NCI-H1930 (cell line): ENCODE measurements at places on chromosomes 12 and 14.

DNA sequence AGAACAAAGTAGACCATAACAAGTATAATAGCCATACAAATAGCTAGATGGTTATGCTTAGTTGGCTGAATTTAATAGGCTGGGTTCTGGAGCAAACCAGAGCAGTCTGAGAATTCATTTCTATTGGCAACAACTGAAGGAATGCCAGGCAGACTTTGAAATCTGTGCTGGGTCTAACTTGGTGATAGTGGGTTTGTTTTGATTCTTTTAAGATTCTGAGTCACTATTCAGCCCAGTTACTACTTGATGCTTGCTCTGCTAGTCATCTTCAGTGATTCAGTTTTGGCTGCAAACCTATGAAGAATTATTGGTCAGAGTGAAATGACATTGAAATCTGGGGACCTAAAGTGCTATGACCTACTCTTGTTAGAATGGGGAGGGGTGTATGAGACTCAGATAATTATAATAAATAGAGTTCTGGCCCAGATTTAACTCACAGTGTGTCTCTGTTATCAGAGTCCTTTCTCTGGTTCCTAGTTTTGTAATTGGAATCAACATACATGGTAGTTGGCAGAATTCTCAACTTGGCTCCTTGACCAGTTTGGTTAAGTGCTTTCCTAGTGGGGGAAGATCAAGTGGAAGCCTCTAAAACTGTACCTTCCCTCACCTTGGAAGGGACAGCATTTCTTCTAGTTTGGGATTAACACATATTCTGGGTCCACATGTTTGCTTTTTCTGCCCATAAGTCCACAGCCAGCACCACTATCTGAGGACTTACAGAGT, 43.5 kb downstream of the MNAT1 start:
- DNase-seq: no peak

DNA sequence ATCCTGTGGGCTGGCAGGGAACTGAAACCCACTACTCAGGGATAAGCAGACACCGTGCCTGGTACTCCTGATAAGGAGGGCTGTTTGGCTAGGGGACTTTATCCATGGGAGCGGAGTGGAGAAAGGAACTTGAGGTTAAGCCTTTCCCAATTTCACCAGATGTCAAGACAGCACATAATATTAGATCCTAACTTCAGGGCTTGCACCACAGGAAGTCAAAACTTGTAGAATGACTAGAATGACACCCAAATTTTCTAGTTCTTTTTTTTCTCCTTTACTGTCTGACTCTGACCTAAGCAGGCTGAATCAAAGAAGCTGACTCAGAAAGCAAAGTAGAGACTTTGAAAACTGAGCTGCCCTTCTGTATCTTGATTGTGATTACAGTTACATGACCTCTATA, 7.1 kb upstream of the CGRRF1 start:
- DNase-seq: no peak

DNA sequence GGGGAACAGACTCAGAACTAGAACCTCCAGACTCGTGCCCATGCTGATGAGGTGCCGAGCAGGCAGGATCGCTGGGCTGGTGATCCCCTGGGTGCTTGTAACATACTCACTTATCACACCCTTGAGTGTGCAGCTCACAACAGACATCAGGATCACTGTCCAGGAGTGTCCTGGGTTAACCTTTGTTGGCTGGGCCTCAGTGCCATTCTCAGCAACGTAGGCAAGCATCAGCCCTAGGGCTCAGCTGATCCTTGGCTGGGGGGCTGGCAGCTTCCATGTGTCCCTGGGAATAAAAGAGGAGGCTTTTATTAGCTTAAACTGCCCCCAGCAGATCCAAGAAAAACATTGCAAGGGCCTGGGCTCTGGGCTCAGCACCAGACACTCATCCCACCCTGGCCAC, 1.6 kb downstream of the TMEM229B start:
- no peak for DNase-seq

DNA sequence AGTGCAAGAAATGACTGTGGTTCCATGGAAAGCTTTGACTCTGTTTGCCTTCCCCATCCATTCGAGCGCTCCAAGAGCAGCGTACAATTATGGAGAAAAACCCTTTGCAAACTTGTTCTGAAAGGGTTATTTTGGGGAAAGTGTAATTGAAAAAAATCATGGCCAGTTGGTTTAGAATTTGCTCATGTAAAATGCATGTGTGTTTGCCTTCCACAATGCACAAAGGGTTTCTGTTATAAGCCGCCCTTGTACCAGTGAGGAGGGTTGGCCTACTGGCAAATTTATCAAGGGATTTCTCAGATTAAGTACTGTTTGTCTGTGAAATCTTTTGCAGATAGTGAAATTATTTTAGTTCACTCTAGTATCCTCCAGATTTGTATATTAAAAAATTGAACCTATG, 62.7 kb upstream of the PELI2 start:
- no peak for DNase-seq

GRCh38 chr12:32125455-32126084, 18.9 kb downstream of the BICD1 start:
- no peak for DNase-seq

DNA sequence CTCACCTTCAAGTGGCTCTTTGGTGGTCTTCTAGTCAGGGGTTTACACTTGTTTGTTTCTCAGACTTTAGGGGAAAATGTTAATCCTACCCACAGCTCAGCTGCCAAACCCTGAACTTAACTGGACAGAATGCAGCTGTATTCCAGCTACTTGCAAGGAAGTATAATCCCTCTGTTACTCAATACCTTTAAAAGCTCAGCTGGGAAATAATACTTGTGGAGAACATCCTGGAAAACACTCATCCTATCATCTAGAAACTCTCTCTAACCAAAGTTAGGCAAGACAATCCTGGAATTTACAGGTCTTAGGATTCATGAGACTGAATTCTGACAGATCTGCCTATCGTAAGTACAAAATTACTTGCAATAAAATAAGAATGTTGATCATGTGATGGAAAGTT, 404.1 kb downstream of the ADAMTS20 start:
- DNase-seq: no peak

- DNase-seq: no peak
Observed at GRCh38 chr14:76941544-76941943, 87.0 kb downstream of the IRF2BPL start.

GRCh38 chr14:74921987-74922751, 891 bp downstream of the RPS6KL1 start:
- DNase-seq: no peak

- no peak for DNase-seq
Observed at GRCh38 chr12:62703011-62703380, 232.0 kb downstream of the PPM1H start.

DNA sequence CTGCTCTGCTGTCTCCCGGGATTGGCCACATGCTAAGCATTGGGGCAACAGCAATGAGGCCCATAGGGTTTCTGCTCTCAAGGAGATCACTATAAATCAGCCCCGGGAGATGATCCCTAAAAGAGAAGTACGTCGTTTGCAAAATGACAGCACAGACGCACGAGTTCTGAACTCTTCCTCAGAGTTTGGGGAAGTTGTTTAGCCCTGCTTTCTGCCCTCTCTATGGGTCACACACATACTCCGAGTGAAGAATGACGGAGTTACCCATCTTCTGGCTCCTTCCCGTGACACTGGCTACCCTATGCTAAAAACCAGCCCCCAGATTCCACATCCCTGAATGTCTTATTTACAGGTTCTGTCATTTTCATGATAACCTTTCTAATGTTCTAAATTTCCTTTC, 258.0 kb upstream of the PLEKHG7 start:
- no peak for DNase-seq

DNA sequence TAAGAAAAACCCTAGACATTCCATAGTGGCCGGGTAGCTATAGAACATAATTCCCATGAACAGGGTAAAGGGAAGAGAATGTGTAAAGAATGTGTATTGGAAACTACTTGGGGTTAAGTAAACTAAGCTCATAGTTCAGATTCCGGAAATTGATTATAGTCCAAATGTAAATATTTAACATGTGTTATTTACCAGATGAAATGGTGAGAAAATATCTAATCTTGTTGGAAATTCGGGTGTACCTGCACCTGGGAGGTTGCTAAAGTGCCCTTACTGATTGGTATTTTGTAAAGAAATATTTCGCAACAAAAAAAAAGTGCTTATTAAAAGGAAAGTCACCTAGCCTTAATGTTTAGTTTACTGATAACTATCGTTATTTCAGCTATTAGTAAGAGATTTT, 14.4 kb downstream of the RASSF9 start:
- DNase-seq: no peak

GRCh38 chr12:114500131-114500530, 94.2 kb upstream of the TBX5 start:
- DNase-seq: no peak

- DNase-seq: no peak
Observed at GRCh38 chr14:73741386-73741875, 27.2 kb upstream of the PNMA1 start.

DNA sequence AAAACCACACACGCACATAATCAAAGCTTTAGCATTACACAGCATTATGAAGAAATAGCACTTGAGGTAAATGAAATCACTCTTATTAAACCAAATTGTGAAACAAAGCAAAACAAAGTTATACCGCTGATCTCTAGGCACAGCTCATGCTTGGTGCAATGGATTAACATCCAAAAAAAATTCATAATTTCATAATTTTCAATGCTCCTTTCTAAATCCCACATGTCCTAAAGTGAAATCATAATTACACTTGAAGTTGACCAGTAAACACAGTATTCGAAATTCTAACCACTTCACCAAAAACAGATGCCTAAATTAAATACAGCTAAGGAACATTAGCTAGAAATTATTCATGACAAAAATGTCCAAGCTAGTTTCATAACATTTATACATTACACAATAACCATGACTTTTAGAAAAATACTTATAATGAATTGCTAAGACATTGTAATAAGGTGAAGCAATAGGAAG, 1.5 kb downstream of the MLH3 start:
- DNase-seq: no peak

- DNase-seq: no peak
Observed at GRCh38 chr14:103022002-103022684, 35.2 kb downstream of the CDC42BPB start.

GRCh38 chr12:57839996-57840395, 6.5 kb downstream of the CTDSP2 start:
- DNase-seq: no peak

DNA sequence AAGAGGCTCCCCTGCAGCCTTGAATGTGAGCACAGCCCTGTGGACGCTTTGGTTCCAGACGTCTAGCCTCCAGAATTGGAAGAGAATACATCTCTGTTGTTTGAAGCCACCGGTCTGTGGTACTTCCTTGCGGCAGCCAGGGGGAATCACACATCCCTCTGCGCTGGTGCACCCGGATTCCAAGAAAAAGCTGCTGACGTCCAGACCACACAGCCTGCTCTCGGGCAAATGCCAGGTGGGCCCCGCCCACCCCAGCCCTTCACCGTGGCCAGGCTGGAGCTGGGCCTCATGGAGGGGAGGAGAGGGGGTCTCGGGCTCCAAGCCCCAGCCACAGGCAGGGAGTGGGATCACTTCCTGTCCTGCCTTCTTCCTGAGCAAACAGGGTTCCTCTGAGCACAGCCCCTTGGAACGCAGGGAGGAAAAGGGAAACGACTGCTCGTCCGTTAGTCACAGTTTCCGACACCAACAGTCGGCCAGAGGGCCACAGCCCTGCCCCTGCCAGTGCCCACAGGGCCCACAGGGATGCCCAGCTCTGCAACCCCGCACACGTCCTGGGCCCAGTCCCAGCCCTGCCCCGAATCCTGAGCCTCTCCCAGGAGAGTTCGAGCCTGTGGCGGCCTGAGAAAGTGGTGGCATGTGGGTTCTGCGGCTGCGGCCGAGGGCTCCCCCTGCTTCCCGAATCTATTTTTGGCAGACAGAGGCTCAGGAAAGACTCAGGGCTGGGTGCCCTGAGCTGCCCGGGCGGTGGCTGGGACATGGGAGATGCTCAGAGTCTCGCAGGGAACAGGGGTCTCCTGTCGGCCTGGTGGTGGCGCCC, 85.3 kb downstream of the RFLNA start:
- no peak for DNase-seq

- DNase-seq: no peak
Observed at GRCh38 chr14:69017706-69018105, 38.6 kb upstream of the ACTN1 start.

DNA sequence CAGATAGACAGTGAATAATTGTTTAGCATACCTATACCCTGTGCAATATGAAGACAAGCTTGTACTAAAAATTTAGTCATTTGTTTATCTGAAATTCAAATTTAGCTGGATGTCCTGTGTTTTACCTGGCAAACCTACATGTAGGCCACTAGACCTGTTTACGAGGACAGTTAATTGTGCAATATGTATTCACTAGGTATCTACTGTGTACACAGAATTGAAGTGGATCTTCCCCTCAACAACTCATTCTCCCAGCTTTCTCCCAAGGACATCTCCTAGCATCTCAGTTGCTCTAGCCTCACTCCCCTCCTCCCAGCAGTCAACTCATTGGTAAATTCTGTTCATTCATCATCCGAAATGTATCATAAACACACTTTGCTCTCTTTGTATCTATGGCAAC, 25.3 kb downstream of the AK7 start:
- no peak for DNase-seq

DNA sequence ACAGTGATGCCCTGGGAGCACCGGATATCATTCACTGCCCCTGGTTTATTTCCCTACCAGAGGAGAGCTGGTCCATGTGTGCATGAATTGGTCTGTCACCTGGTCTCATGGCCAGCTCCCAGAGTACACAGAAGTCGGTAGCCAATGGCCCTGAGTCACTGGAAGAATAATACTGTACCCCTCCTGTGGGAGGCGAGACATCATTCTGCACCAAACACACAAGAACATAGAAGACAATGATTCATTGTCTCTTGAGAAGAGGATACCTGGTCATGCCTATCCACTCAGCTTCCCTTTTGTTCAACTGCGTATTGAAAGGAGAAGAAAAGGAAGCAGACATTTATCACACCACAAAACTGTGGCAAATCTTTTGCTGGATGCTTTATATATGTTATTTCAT, 216.2 kb downstream of the DPF3 start:
- DNase-seq: no peak

DNA sequence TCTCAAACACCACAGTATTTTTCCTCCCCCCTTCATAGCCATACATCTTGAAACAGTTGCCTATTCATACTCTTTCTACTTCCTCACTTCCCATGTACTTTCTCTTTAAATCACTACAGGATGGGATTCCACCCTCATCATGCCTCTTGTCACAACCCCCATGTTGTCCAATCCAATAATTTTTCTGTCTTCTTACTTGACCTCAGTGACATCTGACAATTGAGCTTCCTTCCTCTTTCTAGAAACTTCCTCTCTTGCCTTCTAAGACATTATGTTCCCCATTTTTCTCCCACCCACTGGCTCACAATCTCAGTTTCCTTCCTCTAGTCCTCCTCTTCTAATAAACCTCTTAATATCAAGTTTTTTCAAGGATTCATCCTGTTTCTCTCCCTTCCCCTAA, 5.3 kb downstream of the C2CD5 start:
- DNase-seq: no peak
